ENCODE measurements at places on chromosomes 7 and 10.

DNA sequence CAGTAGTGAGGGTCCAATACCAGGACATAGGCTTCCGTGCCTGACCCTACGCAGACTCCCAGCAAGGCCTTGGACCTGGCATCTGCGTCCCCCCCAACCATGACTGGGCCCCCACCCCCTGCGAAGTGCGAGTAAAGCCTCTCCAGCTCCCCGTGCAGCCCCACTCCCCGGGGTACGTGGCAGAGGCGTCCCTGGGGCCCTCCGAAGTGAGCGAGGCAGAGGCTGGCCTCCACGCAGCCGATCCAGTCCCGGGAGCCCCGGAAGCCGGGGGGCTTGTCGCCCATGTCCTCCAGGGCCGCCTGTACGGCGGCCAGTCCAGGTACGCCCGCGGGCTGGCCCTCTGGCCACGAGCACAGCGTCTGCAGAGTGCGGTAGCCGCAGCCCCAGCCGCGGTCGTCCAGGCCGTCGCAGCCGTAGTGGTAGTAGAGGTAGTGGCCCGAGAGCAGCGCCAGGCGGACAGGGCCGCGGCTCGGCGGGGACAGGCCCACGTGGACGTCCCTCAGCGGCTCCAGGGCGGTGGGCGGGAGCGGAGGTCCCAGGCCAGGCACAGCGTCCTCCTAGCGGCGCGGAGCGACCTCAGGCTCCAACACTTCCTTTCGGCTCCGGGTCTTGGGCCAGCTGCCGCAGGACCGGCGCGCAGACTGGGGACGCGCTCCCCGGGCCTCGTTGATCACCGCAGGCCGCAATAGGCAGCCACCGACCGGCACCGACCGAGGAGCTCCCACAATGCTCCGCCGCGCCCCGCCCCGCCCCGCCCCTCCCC, at the start of gene UFSP1:
UFSP1 (minus strand) TSS at position 728 of the 763 bp plus-strand sequence; CDS start at position 284, 444 bp downstream.
- no peak for DNase-seq

- DNase-seq: no peak
Observed at GRCh38 chr10:35306852-35307251, 29.5 kb upstream of the CCNY start.

GRCh38 chr7:143352531-143353002, 9.9 kb downstream of the FAM131B start:
- DNase-seq: no peak

- no peak for DNase-seq
Observed at GRCh38 chr7:107432261-107432660, 37.6 kb upstream of the GPR22 start.

DNA sequence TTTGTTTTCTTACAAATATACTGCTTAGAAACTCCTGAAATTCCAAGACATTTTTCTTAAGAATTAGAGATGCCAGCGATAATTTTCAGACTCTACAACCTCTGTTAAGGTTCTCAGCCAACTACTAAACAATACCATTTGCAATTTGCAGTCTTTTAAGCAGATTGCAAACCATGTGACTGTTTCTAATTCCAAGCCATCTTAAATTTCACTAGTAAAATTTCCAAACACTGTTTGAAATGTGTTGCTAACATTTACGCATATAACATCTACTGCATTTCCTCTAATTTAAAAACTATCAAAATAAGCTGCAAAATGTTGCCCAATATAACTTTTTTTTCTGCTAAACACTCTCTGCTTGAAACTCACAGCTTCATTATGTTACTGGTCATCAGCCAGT, 56.0 kb upstream of the MACROH2A2 start:
- DNase-seq: no peak
